Activated CD8-positive, alpha-beta T cell treated with anti-CD3 and anti-CD28 coated beads, Interleukin-2, amount 10 ng/mL, durations not matched to agents 7 days and 5 days (primary cell): ENCODE measurements at places on chromosomes 2 and 18. TPM values are rescaled to one million over a fixed set of nuclear protein-coding genes. Genes with fewer than 3 reads are reported as not detected.

- H3K36me3 ChIP-seq, result no peaks in the 10 kb centered on the region
- no peak overlapping the region for H3K27ac ChIP-seq
- DNase-seq, result no peak
- H3K4me3 ChIP-seq, result no peak overlapping the region
- H3K4me1 ChIP-seq, result peaks cover 5% of the 10 kb centered on the region
Observed at GRCh38 chr18:56107821-56108477, 520.0 kb upstream of the TCF4 start.

- no peak for DNase-seq
- H3K4me3 ChIP-seq, result no peak overlapping the region
- peaks cover 12% of the 10 kb centered on the region for H3K27me3 ChIP-seq
- H3K4me1 ChIP-seq, result no peaks in the 10 kb centered on the region
- no peaks in the 10 kb centered on the region for H3K36me3 ChIP-seq
- H3K27ac ChIP-seq, result no peak overlapping the region
Observed at GRCh38 chr2:15932394-15933183, 7.8 kb upstream of the MYCN start.

Gene CHCHD5
- 35.4 TPM for total RNA-seq

Gene BBS5
- 2.2 TPM for total RNA-seq

Gene SLC14A1
- total RNA-seq, result 3.8 TPM

DNA sequence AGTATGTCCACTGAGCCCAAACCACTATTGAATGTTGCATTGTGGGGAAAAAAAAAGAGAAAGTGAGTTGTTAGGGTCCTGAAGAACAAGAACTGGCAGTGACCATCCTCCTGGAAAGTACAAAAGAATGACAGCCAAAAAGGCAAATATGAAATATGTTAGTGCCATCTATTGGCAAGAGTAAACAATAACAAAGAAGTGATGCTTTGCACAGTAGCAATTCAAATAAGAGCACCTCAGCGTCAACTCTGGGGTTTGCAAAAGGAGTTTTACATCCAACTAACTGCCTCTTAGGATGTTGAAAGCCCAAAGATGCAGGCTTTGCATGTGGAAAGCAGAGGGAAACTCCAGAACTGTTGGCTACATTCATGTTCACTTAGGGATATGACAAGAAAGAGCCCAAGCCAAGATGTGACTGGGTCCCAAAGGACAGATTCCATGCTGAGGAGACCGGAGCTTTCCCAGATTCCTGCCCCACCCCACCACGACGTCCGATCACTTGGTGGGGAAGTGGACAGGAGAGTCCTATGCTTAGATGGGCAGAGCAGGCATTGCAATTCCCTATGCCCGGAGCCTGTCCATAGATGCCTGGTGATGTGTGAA is 15.6 kb downstream of the TRABD2A start:
- peak; percentile 27 for DNase-seq
- H3K36me3 ChIP-seq, result peaks cover 67% of the 10 kb centered on the region
- peak overlapping the region; percentile 75 for H3K27ac ChIP-seq
- no peaks in the 10 kb centered on the region for H3K27me3 ChIP-seq

Gene CFAP65
- total RNA-seq, result not detected

DNA sequence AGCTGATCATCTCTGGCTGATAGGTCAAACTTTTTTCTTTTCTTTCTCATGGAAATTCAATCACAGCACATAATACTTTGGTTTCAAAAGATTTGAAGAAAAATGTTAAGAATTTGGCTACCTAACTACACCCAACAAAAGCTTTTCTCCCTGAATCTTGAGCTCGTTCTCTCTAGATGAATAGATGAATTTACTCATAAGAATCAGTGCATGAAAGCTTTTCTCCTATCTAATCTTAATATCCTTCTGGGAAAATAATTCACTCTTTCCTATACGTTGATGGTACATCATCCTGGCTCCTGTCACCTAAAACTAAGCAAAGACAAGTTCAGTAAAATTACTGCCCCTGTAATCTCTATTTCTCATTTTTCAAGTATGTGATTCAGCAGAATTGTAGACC is 1479.1 kb downstream of the DPP10 start:
- no peak for DNase-seq
- H3K4me1 ChIP-seq, result no peaks in the 10 kb centered on the region
- no peak overlapping the region for H3K4me3 ChIP-seq
- no peak overlapping the region for H3K27ac ChIP-seq
- no peaks in the 10 kb centered on the region for H3K36me3 ChIP-seq

GRCh38 chr2:148603562-148603920 is 41.0 kb upstream of the EPC2 start:
- peaks cover 10% of the 10 kb centered on the region for H3K4me1 ChIP-seq
- no peak for DNase-seq
- H3K36me3 ChIP-seq, result no peaks in the 10 kb centered on the region

DNA sequence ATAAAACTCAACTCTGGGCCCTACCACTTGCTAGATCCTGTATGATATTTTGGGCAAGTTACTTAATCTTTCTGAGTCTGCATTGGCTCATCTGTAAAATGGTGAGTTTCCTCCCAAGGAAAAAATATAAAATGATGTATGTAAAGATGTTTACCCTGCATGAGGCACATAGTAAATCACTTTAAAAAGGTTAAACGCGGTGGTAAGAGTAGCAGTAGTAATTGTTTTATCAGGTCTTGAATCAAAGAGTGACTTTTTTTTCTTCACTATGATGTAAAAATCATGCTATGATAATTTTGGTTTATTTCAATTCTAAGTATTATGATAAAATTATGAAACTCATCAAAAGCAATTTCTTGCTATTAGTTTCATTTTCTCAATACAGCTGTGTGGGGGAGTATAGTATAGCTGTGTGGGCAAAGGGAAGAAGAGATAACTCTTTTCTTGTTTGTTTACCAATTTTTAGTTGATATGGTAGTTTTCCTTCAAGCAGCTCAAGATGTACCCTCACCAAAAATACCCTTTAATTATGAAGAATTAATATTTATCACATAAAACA is 10.7 kb downstream of the ARHGAP15 start:
- peaks cover 74% of the 10 kb centered on the region for H3K36me3 ChIP-seq
- H3K4me1 ChIP-seq, result peaks cover 83% of the 10 kb centered on the region
- peak overlapping the region; percentile 27 for H3K27ac ChIP-seq
- DNase-seq, result no peak
- no peaks in the 10 kb centered on the region for H3K27me3 ChIP-seq

DNA sequence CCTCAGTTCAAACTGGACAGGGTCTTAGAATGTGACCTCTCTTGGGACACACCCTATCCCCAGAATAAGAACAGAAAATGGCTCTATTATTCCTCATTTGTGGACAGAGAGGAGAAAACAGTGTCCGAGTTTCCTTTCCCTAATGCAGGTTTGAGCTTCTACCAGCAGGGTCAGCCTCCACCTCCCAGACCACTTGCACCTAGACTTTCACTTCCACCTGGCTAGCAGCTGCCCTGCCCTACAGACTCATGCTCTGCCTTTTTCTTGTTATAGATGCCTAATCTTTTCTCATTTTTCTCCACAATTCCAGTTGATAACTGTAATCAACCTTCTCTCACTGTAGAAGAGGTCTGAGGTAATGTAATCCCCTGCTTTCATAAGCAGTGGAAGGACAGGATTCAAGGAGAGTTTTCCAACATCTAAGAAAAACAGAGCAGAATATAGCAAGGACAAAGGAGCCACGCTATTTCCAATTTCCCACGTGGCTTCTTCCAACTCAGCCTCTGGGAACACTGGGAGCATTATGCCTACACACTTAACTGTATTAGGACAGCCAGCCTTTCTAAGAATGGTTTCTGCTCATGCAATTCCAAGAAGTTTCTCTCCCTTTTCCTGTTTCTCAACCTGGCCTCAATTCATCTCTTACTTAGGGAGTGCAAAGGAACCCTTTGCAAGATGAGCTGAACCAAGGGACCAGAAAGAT is 239.8 kb downstream of the BCL11A start:
- DNase-seq, result no peak
- H3K36me3 ChIP-seq, result no peaks in the 10 kb centered on the region
- peaks cover 16% of the 10 kb centered on the region for H3K27me3 ChIP-seq
- H3K4me3 ChIP-seq, result no peak overlapping the region
- H3K4me1 ChIP-seq, result peaks cover 30% of the 10 kb centered on the region

- H3K27me3 ChIP-seq, result peaks cover 2% of the 10 kb centered on the region
- H3K36me3 ChIP-seq, result no peaks in the 10 kb centered on the region
- H3K4me3 ChIP-seq, result no peak overlapping the region
Observed at GRCh38 chr2:104734937-104735586, 118.9 kb upstream of the POU3F3 start.

DNA sequence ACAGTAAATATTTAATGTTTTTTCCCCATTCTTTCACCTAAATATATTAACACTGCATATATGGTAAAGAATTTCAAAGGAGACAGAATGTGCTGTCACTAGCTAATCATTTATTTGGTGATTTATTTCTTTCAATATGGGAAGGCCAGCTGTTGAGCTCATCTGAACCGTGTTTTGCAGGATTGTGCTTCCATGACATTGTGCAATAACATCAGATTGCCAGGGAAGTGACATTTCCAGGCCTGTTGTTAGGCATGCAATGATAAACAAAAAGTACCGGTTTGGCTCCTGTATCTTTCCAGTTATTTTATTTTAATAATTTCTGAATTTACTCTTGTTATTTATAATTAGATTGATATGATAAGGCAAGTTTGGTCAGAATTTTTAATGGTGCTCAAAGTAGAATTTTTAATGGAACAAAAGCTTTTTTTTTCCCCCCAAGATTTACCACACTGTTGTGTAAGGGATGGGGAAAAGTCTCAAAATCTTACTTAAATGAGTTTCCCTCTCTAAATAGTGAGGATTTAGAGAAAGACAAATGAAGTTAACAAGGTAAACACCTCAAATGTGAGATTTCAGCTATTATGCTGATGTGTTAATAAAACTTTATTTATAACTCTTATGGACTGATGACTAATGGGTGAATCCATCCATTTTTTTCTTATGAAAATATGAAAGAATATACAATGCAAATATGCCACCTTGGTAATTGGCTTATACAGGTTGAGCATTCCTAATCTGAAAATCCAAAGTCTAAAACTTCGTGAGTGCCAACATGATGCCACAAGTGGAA is 52.7 kb downstream of the MALT1 start:
- peaks cover 4% of the 10 kb centered on the region for H3K4me1 ChIP-seq
- no peak overlapping the region for H3K27ac ChIP-seq
- no peak overlapping the region for H3K4me3 ChIP-seq
- no peaks in the 10 kb centered on the region for H3K27me3 ChIP-seq
- peaks cover 40% of the 10 kb centered on the region for H3K36me3 ChIP-seq
